ENCODE measurements at places on chromosomes 11 and 22.

DNA sequence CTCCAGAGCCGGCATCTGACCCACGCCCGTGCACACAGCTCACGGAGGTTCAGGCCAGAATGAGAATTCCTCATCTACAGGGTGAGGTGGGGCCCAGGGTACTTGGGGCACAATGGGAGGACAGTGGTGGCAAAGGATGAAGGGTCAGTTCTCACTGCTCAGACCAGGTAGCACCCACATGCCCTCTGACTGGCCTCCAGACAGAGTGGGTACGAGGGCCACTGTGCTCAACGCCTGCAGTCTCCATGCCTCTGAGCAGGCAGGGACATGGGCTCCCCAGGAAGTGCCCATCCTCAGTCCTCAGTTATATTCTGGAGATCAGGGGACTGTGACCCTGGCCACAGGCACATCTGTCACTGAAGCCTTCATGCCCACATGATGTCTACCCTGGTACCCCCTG, 13.0 kb upstream of the CDC42BPG start:
- no peak for DNase-seq

DNA sequence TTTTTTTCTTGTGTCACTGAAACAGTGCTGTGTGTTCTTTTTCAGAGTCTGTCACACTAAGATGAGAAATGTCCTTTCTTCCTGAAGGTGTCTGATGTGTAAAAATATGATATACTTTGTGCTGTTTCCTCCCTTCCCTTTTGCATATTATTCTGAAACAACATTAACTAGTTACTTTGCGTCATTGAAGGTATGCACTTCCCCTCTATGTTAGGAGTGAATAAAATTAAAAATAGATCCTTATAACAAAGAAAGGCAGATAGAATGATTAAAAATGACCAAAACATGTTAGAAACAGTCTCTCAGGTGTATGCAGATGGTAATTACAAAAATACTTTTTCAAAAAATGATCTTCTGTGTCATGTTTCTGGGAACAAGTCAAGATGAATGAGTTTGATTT, 1.6 kb upstream of the RAB30 start:
- DNase-seq: no peak

GRCh38 chr11:134480136-134480712, 68.2 kb upstream of the B3GAT1 start:
- no peak for DNase-seq

- DNase-seq: no peak
Observed at GRCh38 chr11:93814966-93815633, 31.0 kb downstream of the MED17 start.

DNA sequence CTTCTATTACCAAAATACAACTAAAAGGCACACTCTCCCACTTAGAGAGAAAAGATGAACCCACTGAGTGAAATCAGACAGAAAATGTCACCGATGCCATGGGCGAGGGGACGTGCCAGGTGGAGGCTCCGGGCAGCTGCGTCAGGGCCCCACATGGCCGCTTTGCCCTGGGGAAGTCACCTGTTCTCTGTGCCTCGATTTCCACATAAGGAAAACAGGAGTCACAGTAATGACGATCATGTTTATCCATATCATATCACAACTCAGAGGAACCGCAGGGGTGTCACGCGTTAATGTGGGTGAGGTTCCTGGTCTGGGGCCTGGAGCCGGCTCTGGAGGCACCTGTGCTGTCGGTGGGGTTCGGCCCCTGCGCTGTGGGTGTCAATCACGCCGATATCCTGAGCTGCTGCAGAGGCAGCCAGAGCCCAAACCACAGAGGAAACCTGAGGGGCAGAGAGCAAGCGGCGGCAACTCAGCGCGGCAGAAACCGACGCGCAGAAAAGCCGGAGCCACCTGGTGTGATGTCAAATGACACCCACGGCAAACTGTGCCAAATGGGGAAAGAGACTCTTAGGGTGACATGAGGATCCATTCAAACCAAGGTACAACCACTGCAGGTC, 243.7 kb downstream of the BRD1 start:
- DNase-seq: no peak

- DNase-seq: no peak
Observed at GRCh38 chr11:33652930-33653329, 47.7 kb downstream of the C11orf91 start.

- DNase-seq: no peak
Observed at GRCh38 chr11:73414977-73415651, 38.9 kb downstream of the RELT start.

DNA sequence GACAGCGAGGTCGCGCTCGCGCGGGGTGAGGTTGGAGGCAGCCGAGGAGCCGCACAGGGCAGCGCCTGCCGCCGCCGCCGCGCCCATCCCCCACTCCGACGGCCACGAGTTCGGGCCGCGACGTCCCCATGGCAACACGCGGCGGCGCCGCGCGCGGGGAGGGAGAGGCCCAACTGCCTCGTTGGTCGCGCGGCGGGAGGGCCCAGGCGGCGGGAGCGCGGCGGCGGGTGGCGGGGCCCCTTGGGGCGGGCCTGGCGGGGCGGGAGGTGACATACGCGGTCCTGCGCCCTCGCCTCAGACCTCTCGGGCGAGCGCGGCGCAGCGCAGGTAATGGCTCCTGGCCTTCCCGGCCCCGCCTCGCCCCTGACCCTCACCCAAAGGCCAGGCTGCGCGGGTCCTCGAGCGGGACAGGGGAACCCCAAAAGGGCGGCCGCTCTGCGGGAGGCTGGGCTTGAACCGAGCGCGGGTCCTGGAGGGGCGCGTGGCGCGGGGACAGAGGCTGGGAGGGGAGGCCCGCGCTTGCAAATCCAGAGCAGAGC, at the start of gene DEUP1:
DEUP1 (plus strand) TSS at position 297 of the 539 bp plus-strand sequence. CDS start 1,518 bp downstream, outside the sequence.
- DNase-seq: peak; percentile 44

- DNase-seq: no peak
Observed at GRCh38 chr11:35239471-35240075, 100.6 kb downstream of the CD44 start.

- no peak for DNase-seq
Observed at GRCh38 chr11:113457784-113458183, 17.4 kb downstream of the DRD2 start.

- DNase-seq: no peak
Observed at GRCh38 chr11:103453915-103454709, 344.9 kb downstream of the DYNC2H1 start.

GRCh38 chr11:86874304-86875056, 74.1 kb downstream of the PRSS23 start:
- no peak for DNase-seq

- DNase-seq: peak; percentile 40
Observed at GRCh38 chr22:46572911-46573780, 35.7 kb upstream of the CELSR1 start.

GRCh38 chr11:8545698-8546366, 48.2 kb downstream of the STK33 start:
- no peak for DNase-seq

DNA sequence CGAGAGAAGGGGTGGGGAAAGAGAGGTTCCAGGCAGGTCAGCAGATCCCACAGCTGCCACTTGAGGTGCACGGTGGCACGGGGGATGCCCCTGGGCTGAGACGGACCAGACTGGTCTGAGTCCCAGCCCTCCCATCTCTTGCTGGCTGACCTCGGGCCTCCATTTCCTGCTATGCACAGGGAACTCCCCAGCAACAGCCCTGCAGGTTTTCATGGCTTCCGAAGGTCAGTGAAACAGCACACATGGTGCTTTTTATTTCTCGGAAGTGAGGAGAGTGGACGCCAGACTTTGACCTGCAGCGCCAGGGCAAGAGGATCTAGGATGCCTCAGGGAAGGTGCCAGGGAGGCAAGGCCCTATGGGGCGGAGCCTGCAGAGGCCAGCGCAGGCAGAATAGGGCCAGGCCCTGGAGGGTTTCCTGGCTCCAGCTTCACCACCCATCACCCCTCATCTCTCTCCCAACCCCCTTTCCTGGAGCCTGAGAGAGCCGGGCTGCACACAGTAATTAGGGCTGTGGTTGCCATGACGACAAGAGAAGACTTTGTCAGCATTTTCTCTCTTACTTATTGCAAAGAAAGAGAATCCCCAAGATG, 29.5 kb downstream of the SLC22A12 start:
- peak; percentile 82 for DNase-seq

DNA sequence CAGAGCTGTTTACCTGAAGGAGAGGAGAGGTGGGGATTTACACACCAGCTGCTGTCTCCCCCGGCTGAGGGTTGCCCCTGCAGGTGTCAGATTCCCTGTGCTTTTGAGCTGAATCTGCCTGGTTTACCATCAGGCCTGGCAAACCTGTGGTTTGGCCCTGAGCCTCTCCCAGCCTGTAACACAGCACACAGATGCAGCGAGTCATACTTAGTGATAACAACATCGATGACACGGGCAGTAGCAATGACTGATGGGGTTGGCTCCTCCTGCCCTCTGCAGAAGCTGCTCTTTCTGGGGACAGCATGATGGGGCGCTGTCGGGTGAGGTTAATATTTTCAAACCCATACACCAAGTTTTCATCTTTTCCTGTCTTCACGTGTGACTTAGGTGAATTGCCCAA, 380.0 kb upstream of the B3GAT1 start:
- DNase-seq: no peak

DNA sequence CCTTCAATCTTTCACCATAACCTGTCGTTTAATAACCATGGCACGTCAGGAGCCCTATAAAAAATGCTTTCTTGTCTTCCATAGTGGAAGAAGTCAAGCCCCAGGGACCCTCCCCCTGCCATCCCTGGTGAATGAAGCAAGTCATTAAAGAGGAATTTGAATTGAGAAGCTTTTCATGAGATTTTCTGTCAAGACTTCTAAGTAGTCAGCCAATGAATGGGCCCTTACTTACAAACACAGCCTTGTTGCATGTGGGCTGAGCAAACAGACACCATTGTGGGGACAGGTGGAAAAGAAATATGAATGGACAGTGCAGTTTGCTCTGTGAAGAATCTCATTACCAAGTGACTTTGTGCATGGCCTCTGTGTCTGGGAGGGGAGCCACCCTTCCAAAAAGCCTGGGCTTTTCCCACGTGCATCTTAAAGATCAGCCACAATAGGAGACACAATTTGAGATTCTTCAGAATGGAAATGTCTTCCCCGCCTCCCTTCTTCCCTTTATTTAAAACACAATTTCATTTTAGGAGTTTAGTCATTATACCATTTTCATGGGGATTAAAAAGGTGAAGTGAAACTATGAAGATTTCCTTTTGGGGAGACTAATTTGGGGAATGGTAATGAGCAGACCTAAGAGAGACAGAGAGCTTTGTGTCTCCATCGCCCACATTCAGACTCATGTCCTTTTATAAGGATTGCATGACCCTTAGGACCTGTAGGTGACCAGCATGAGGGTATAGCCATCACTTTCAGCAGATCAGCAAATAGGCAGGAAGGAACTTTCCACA, 152.0 kb downstream of the LRRC4C start:
- DNase-seq: no peak

- DNase-seq: no peak
Observed at GRCh38 chr11:12690663-12691062, 16.4 kb downstream of the TEAD1 start.

GRCh38 chr11:129295746-129296145, 79.9 kb upstream of the BARX2 start:
- no peak for DNase-seq

- no peak for DNase-seq
Observed at GRCh38 chr11:86418917-86419316, 44.2 kb downstream of the CCDC81 start.

GRCh38 chr22:23402275-23403151, 177.6 kb downstream of the IGLL1 start:
- DNase-seq: peak; percentile 57

DNA sequence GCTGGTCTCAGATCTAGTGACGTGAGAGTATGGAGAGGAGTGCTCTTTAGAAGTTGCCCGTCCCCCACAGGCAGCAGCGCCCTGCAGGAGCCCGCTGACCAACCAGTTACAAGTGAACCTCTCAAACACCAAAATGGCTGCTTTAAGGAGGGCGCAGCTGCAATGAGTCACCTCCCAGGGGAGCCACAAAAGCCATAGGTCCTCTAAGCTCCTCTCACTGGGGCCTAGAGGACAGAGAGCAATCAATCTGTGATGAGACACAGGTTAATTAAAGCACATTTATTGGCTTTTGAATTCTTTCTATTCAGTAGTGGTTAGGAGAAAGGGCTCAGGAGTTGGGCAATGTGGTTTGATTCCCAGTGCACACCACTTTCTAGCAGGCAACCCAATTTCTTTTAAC, 15.5 kb upstream of the RAPSN start:
- DNase-seq: no peak

DNA sequence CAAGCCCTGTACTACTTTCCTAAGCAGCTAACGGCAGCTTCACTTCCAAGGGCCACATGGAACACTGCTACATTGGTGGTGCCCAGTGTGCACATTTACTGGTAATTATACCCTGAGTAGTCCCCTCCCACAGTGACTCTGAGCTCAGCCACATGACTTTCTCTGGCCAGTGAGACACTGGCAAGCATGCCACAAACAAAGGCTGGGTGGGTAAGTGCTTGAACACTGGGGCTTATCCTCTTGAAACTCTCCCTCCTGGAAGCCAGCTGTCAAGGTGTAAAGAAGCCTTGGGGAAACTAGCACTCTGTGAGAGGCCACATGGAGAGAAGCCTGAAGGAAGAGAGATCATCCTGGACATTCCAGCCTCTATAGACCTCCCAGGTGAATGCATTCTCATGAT, 54.4 kb upstream of the DRD2 start:
- DNase-seq: no peak

- peak; percentile 52 for DNase-seq
Observed at GRCh38 chr11:60377401-60378136, 763 bp upstream of the MS4A7 start.

- no peak for DNase-seq
Observed at GRCh38 chr11:44516688-44517507, 48.6 kb upstream of the CD82 start.

GRCh38 chr22:27370269-27370668, 431.3 kb downstream of the MN1 start:
- DNase-seq: no peak

DNA sequence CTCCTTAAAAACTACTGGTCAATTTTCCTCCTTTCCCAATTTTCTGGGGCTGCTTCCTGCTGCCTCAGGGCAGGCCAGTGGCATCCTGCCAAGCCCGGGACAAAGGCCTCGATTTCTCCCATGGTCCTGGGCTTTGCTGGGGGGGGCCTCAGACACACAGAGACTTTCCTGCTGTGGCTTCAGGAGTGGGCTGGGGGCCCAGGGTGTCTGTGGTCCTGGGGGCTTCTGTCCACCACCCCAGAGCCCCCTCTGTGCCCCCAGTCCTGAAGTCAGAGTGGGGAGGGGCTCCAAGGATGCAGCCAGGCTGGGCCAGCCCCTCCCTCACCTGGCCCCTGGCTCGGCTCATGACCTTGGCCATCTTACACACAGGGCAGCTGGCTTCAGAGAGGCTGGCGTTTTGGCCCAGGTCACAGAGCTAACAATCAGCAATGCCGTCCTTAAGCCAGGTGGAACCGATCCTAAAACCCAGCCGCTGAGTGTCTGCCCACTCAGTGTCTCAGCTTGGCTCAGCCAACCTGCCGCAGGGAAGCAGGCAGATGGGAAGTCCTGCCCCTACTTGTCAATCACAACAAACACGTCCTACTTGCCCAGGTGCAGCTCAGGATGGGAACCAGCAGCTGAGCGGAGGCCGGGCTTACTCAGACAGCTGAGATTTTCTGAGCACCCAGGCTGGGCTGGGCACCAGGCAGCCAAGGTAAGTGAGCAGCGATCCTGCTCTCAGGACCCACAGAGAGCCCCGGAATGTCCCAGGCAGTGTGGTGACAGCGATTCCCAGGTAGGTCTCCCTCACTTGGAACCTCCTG, 34.6 kb downstream of the OSBPL5 start:
- peak; percentile 42 for DNase-seq

- no peak for DNase-seq
Observed at GRCh38 chr11:9646324-9646723, 17.6 kb upstream of the SWAP70 start.
